ENCODE measurements at places on chromosomes 13 and 19. TPM values are rescaled to one million over a fixed set of nuclear protein-coding genes. Genes with fewer than 3 reads are reported as not detected.

SRRM5 gene
- total RNA-seq, result not detected

NOTCH3 gene
- 21.4 TPM for total RNA-seq

CEACAM1 gene
- under 0.01 TPM for total RNA-seq

AP2S1 gene
- total RNA-seq, result 142 TPM

POU2F2 gene
- 1.00 TPM for total RNA-seq

SYT3 gene
- total RNA-seq, result 0.11 TPM

LYPD3 gene
- total RNA-seq, result 0.11 TPM

PPFIA3 gene
- 1.5 TPM for total RNA-seq

ZNF20 gene
- total RNA-seq, result 7.4 TPM

CFAP97D2 gene
- not detected for total RNA-seq

CGB5 gene
- total RNA-seq, result not detected

ZNF471 gene
- total RNA-seq, result 2.3 TPM

Measured in uterine smooth muscle cell (primary cell).